Substantia nigra (tissue), 51 donors: ENCODE measurements at places on chromosomes 16 and 17.

DNA sequence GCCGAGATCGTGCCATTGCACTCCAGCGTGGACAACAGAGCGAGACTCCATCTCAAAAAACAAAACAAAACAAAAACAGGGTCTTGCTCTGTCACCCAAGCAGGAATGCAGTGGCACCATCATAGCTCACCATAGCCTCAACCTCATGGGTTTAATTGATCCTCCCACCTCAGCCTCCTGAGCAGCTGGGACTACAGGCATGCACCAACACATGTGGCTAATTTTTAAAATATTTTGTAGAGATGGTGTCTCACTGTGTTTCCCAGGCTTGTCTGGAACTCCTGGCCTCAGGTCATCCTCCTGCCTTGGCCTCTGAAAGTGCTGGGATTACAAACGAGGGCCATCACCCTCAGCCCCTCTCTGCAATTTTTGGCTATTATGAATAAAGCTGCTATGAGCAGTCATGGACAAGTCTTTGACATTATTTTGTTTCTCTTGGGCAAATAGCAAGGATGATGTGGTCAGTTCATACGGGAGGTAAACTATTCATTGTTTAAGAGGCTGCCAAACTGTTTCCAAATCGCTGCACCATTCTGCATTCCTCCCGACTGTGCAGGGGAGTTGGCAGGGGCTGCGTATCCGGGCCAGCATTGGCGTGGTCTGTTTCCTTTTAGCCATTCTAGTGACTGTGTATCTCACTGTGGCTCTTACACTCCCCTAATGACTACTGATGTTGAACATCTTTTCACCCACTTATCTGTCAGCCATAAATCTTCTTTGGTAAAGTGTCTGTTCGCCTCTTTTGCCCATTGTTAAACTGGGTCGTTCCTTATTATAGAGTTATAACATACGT, 21.1 kb downstream of the EIF4A3 start:
- no peak for DNase-seq

- no peak for DNase-seq
Observed at GRCh38 chr16:79839466-79840341, 239.2 kb upstream of the MAF start.

GRCh38 chr17:73972901-73973300, 230.6 kb upstream of the RPL38 start:
- no peak for DNase-seq

GRCh38 chr17:78558989-78559388, 18.2 kb downstream of the DNAH17 start:
- DNase-seq: no peak

DNA sequence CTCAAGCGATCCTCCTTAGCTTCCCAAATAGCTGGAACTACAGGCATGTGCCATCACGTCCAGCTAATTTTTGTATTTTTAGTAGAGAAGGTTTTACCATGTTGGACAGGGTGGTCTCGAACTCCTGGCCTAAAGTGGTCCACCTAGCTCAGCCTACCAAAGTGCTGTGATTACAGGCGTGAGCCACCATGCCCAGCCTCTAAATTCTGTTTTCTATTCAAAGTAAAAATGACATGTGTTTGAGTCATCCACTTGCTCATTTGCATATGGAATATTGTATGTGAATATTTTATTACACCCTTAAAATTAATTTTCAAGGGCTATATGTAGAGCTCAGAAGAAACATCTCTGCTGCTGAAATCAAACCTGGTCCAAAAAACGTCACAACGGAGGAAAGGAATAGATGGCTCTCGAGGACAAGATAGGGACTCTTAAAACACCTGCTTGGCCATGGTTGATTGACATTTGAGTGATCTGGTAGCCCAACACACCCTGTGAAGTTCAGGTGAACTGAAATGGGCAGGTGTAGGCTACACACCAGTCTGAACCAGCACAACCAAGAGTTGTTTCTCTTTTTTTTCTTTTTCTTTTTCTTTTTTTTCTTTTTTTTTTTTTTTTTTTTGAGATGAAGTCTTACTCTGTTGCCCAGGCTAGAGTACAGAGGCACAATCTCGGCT, 51.1 kb downstream of the SF3B3 start:
- no peak for DNase-seq

DNA sequence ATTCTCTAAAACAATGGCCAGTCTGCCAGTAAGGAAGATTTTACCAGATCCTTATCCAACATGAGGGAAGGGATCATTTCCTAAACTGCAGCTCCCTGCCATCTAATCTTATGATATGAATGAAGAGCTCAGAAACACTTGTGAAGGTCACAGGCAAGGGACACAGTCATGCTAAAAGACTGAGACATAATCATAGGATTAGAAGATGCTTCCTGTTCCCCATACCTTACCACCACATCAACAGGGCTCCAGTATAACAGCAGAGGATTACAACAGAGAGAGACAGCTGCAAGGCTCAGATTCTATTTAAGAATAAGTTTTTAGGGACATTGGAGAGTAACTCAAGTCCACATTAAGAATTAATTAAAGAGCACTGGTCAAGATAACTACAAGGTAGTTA, 93.3 kb downstream of the BRIP1 start:
- DNase-seq: no peak

- no peak for DNase-seq
Observed at GRCh38 chr16:61194573-61194972, 841.7 kb downstream of the CDH8 start.
